ENCODE measurements at places on chromosomes 7 and 10.

GRCh38 chr10:114995468-114996247, 57.7 kb downstream of the TRUB1 start:
- no peak for DNase-seq

DNA sequence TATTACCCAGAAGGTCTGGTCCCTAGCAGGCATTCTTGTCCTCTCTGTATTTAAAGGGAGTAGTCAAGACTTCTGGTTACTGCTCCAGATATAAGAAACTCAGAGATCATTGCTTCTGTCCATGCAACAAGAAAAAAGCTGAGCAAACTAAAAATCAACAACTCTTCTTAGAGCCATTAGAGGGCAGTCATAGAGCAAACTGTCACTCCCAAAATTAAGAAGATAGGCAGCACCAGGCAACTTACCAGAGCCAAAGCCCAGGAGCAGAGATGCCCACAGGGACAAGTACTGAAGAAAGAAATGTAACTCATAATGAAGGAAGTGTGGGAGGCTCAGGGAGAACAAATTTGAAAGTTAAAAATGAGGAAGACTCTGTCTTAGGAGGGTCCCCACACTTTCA, 472.9 kb upstream of the COBL start:
- no peak for DNase-seq

- DNase-seq = no peak
Measured at GRCh38 chr10:133182791-133183645, 23.0 kb downstream of the KNDC1 start.

GRCh38 chr7:36765605-36766004, 41.3 kb upstream of the AOAH start:
- no peak for DNase-seq

DNA sequence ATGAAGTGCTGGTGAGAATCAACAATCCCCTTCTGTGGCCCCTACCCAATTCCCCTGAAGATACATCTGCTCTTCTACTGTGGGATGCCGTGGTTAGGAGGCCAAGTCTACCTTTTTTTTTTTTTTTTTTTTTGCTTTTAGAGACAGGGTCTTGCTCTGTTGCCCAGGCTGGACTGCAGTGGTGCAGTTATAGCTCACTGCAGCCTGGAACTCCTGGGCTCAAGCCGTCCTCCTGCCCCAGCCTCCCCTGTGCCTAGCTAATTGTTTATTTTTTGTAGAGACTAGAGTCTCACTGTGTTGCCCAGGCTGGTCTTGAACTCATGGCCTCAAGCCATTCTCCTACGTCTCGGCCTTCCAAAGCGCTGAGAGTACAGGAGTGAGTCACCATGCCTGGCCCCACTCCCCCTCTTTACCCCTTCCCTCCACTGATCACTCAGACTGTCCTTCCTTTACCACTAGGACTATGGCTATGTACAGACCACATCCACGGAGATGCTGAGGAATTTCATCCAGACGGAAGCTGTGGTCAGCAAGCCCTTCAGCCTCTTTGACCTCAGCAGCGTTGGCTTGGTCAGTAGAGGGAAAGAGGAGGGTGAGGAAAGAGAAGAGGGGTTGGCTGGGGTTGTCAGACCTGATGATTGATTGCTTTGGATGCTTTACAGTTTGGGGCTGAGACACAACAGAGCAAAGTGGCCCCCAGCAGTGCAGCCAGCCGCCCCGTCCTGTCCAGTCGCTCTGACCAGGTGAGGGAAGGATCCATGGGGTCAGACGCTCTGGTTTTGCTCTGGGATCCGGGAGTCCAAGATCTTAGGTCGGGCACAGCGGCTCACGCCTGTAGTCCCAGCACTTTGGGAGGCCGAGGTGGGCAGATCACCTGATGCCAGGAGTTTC, 1.8 kb downstream of the AP4M1 start:
- no peak for DNase-seq

GRCh38 chr10:5188358-5188757, 3.4 kb upstream of the AKR1C8 start:
- DNase-seq = no peak

DNA sequence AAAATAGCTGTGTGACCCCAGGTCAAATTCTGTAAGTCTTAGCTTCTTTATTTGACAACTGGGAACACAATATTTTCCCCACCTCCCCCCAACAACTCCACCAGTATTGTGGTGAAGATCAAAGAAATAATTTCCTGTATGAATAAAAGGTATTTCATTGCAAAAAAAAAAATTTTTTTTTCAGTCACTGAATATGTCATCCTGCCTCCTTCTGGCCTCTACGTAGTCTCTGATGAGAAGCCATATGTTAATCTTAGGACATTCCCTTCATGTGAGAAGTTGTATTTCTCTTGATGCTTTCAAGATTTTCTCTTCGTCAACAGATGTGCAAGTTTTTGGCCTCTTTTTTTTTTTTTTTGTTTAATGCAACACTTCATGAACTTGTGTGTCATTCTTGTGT, 33.0 kb downstream of the ZNF33A start:
- DNase-seq = no peak

- no peak for DNase-seq
Measured at GRCh38 chr10:25747084-25747483, 186.9 kb upstream of the MYO3A start.

- DNase-seq = no peak
Measured at GRCh38 chr7:68246189-68246633, 1249.6 kb downstream of the TYW1 start.

All from bone marrow (tissue), 2 donors.